Activated CD4-positive, alpha-beta memory T cell treated with anti-CD3 and anti-CD28 coated beads, Interleukin-2, amount 10 ng/mL, durations not matched to agents 7 days and 5 days (primary cell): ENCODE measurements at places on chromosomes 16 and 17. TPM values are rescaled to one million over a fixed set of nuclear protein-coding genes. Genes with fewer than 3 reads are reported as not detected.
A peak's percentile ranks its signal among the peaks of the same experiment; 100 is the strongest.

DNA sequence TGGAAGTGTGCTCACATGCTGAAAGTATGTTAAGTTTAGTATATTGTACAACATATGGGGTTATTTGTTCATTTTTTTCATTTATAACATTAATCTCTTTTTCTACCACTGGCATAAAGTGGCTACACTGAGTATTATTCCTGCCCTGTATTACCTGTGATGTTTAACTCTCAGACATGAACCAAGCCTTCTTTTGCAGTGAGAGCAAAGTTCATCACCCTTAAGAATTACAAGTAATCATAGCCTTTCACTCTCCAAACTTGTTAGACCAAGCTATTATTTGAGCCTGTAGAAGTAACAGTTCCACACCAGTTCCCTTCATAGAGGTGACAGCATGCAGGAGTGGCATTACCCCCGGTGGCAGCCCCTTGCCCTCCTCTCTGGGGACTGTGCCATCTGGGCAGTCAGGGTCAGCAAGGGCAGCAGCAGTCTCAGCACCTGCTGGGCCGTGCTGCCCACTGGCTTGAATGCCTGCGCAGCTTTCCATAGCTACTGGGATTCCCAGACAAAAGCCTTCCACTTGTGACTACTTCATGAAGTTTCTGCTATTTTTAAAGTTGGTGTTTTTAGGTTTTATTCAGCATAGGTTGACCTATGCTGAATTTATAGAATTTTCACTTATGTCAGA lies 71.3 kb downstream of the TMC6 start:
- DNase-seq, result no peak

- no peak for DNase-seq
Measured at GRCh38 chr17:10178506-10178991, 19.9 kb downstream of the GAS7 start.

DNA sequence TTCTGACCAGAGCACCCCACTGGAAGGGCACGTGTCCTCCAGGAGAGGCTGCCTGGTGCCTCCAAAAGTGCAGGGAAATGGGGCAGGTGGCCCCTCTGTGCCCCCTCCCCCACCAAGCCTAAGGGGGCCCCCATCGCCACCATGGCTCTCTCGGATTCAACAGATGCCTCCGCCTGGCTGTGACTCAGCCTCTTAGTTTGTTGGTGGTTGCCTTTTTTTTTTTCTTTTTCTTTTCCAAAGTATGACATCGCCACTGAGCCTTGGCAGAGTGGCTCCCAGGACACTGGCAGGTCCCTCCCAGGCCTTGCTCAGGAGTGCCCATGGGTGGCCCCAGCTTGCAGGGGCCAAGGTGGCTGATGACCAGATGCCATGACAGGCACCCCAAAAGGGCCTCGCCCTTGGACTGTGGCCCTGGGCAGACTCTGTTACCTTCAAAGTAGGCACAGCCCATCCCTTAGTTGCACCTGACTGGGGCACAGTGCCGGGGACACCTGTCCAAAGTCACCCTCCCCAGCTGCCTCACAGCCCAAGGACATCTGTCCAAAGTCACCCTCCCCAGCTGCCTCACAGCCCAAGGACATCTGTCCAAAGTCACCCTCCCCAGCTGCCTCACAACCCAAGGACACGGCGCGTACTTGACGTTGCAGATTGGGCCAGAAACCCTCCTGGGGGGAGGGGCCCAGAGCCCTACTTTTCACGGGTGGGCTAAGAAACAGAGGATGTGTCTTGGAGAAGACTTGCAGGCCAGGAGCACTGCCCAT lies 29.6 kb downstream of the NPTX1 start:
- no peak for DNase-seq

DNA sequence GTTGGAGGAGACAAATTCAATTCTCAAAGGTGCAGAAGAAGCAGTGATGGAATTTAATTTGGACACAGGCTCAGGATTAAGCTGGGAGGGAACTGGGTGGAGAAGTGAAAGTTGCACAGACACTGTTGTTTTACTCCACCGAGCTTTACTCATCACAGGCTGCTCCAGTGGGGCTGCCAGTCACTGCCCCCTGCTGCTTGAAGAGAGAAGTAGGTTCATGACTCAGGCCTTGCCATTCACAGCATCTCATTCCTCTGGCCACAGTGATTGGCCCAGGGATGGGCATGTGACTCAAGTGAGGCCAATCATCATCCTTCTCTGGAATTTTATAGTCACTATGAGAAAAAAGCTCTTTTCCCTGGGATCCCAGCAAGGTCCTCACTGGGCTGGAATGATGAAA lies 11.8 kb downstream of the GNAO1 start:
- peak; percentile 65 for DNase-seq

DNA sequence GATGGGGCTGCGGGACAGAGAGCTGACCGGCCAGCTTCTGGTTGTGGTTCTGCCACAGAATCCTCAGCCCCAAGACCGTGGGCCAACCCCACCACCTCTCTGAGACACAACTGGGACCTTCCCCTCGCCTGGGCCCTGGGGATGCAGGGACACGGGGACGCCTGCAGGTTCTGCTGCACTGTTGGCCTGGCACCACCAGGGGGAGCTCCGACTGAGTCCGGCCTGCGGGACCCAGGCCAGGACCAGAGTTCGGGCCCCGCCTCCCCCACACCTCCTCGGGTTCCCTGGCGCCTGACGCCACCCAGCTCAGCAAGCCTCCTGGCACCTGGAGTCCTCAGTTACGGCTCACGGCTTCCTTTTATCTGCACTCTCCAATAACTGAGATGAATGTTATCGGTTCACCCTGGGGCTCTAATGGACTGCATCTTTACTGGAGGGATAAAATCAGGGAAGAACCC lies 27.3 kb downstream of the TBC1D16 start:
- peak; percentile 79 for DNase-seq

DNA sequence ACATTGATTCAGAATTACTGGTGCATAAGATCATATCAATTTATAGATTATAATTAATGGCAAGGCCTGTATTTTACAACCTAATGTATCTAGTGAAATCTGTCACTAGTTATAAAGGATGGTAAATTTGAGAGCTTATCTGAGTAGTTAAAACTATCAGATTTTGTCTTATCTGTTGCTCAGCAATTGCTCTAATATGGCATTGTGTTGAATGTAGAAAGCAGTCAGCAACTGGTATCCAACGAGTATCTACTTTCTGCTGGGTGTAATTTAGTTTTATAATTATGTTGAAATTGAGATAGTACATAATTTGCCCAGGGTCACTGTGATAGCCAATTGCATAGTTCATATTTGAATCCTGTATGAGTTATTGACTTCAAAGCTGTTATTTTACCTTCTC lies 1005.7 kb downstream of the CDH11 start:
- DNase-seq, result no peak

- peak; percentile 11 for DNase-seq
Measured at GRCh38 chr17:83174362-83175118, 95.1 kb downstream of the METRNL start.

GRCh38 chr17:8832711-8833352 lies 33.7 kb upstream of the MFSD6L start:
- peak; percentile 28 for DNase-seq

GRCh38 chr16:26816266-26816665 lies 250.5 kb upstream of the C16orf82 start:
- DNase-seq, result no peak

Gene HOXB13
- not detected for total RNA-seq

Gene PTGES3L
- 0.40 TPM for total RNA-seq

Gene ETV4
- 3.6 TPM for total RNA-seq

Gene HAS3
- 0.38 TPM for total RNA-seq

Gene KRTAP4-16
- not detected for total RNA-seq
